ENCODE measurements at places on chromosomes 11 and 22.

- no peak for DNase-seq
Measured at GRCh38 chr11:11451501-11452005, 98.5 kb upstream of the CSNK2A3 start.

DNA sequence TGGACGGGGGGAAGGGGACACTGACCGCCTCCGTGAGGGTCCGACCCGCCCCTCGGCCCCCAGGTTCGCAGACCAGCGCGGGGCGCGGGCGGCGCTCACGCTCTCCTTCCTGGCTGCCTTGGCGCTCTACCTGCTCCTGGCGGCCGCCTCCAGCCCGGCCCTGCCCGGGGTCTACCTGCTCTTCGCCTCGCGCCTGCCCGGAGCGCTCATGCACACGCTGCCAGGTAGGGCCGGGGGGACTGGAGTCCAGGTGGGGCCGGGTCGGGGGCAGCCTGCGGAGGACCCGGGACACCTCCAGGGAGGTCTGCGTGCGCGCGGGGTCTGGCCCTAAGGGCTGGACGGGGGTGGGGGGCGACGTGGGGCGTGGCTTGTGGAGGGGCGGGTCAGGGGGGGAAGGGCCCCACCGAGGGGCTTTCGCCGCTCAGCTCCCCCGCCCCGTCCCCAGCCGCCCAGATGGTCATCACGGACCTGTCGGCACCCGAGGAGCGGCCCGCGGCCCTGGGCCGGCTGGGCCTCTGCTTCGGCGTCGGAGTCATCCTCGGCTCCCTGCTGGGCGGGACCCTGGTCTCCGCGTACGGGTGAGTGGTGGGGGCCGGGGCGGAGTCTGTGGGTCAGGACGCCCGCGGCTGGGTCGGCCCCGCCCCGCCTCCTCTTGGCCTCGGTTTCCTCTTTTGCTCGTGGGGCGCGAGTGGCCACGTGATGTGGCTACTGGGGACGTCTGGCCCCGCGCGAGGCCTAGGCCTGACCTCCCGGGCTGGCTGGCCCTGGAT, 19.9 kb downstream of the PHLDA2 start:
- DNase-seq: no peak

- DNase-seq: peak; percentile 55
Measured at GRCh38 chr11:73184953-73185671, 33.0 kb upstream of the P2RY2 start.

GRCh38 chr11:10122326-10123197, 171.5 kb downstream of the SBF2 start:
- DNase-seq: no peak
